Activated T-helper 2 cell treated with anti-CD3 and anti-CD28 coated beads, Interferon-gamma antibody, Interleukin-2, Interleukin-4, amounts not matched to agents 10 μg/mL and 5 μg/mL and 100 μg/mL, durations not matched to agents 14 hours and 24 hours and 36 hours (primary cell): ENCODE measurements at places on chromosomes 16 and 17. TPM values are rescaled to one million over a fixed set of nuclear protein-coding genes. Genes with fewer than 3 reads are reported as not detected.

Gene ENDOV
- total RNA-seq, result 16.1 and 16.8 TPM in 2 replicates

Gene KRT24
- not detected in 2 replicates for total RNA-seq

Gene TBC1D3G
- not detected in 2 replicates for total RNA-seq

Gene HSPB9
- total RNA-seq, result not detected in 2 replicates

Gene CASKIN1
- total RNA-seq, result 0.48 and 1.0 TPM in 2 replicates

Gene ASIC2
- total RNA-seq, result not detected in 2 replicates

Gene ABCC12
- not detected in 2 replicates for total RNA-seq

Gene ANKRD11
- 142 and 144 TPM in 2 replicates for total RNA-seq

Gene FAAP100
- 61.6 and 64.4 TPM in 2 replicates for total RNA-seq

Gene KRTAP4-5
- total RNA-seq, result not detected in 2 replicates

Gene CMTM2
- 0.30 and 0.53 TPM in 2 replicates for total RNA-seq

Gene HS3ST3A1
- 1.2 and 2.2 TPM in 2 replicates for total RNA-seq

Gene PYY
- 0.18 TPM in 1 of 2 replicates, not detected in the other for total RNA-seq

Gene BICDL2
- 0.71 and 0.84 TPM in 2 replicates for total RNA-seq

Gene PRSS33
- not detected in 2 replicates for total RNA-seq

Gene CTF1
- 0.21 and 0.30 TPM in 2 replicates for total RNA-seq

Gene NOS2
- 0.07 TPM in 1 of 2 replicates, not detected in the other for total RNA-seq

Gene LDHD
- total RNA-seq, result 0.41 TPM in 1 of 2 replicates, not detected in the other

Gene ATP2C2
- not detected in 2 replicates for total RNA-seq

Gene CDK5R1
- 10.8 and 12.0 TPM in 2 replicates for total RNA-seq

Gene KRTAP4-4
- total RNA-seq, result not detected in 2 replicates

Gene KRT39
- total RNA-seq, result not detected in 2 replicates

Gene UBB
- 1,784 and 1,798 TPM in 2 replicates for total RNA-seq

Gene SPNS2
- 0.09 and 0.16 TPM in 2 replicates for total RNA-seq

Gene EVPL
- 0.02 TPM in 1 of 2 replicates, not detected in the other for total RNA-seq
